ENCODE measurements at places on chromosomes 13 and 19.
A peak's percentile ranks its signal among the peaks of the same experiment; 100 is the strongest.

GRCh38 chr19:30178721-30179402 is 193.3 kb upstream of the ZNF536 start:
- DNase-seq: no peak

GRCh38 chr13:110176431-110176830 is 130.5 kb downstream of the COL4A1 start:
- DNase-seq: no peak

DNA sequence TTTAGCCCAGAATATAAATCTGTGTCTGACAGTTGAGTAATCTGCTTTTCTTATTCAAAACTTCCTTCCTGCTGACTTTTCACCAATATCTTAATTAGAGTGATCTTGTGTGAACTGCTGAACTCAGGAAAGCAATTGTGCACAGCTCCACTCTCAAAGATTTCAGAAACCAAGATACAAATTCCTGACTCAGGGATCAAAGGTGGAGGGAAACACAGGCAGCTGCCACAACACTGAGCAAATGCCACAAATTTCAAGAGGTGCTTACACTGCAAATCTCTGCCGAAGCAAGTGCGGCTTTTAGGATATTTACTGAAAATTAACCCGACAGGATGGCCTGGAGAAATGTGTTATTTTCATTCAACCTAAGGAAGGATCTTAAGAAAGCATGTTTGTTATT is 111.4 kb downstream of the STOML3 start:
- DNase-seq: no peak

DNA sequence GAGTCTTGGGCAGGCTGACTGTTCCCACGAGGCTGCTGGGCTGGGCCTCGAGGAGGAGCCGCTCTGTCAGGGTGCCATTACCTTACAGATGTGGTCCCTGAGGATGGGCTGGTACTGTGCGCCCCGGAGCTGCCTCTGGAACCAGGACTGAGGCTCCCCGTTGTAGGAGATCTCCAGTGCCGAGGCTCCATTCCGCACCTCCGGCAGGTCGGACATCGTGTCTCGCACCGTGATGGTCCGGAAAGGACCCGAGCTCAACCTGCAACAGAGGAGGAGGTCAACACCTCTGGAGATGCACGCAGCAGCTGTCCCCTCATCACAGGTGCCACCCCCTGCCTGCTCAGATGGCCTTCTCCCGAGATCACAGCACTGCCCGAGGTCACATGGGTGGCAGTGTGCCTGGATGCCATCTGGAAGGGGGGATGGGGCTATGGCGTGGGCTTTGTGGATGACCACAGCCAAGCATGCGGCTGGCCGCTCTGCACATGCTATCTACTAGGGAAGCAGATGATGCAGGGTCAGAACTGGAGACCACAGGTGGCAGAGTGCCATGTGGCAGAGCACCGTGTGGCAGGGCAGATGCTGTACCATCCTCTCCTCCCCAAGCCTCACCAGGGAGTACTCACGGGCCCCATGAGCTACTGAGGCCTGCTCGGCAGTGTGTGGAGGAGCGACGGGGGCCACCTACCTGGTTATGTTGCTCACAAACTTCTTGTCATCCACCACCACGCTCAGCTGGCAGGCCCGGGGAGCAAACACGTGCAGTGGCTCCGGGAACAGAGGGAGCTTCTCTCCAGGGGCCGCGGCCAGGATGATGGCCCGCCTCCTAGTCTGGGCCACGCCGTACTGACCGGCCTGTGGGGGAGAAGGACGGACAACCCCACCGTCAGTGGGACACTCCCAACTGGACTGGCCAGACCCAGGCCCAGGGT is 18.3 kb upstream of the EIF3G start:
- DNase-seq: no peak

GRCh38 chr19:17289489-17289888 is 7.8 kb downstream of the ANKLE1 start:
- DNase-seq: peak; percentile 89

DNA sequence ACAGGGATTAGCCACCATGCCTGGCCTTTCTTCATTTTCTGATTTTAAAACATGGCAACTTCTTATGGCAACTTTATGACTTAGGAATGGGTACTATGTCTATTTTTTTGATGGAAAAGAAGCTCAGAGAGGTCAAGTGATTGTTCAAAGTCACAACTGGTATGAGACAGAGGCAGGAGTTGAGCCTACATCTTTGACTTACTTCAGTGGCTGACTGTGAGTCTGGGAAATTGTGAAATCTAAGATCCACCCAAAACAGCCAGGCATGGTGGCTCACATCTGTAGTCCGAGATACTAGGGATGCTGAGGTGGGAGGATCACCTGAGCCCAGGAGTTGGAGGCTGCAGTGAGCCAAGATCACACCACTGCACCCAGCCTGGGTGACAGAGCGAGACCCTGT is 2.4 kb upstream of the ACTL9 start:
- DNase-seq: no peak

DNA sequence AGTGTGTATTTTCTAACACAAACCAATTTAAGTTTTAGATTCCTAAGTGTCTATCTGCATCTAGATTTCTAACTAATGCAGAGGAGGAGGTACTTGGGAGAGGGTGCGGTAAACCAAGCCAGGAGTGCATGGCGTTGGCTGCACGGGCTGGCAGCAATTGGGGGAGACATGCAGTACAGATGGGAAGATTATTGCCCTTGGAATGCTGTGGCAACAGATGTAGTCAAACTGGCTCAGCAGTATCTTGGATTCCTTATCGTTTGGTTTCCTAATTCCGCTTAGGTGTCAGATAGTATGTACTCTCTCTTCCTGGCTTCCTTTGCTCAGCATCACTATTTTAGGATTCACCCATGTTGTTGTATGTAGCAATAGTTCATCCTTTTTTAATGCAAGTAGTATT is 29.4 kb upstream of the STK24 start:
- DNase-seq: no peak

- DNase-seq: no peak
Measured at GRCh38 chr19:14843578-14843977, 5.1 kb downstream of the OR7A10 start.

GRCh38 chr19:6108721-6109633 is 1.3 kb downstream of the RFX2 start:
- DNase-seq: no peak

DNA sequence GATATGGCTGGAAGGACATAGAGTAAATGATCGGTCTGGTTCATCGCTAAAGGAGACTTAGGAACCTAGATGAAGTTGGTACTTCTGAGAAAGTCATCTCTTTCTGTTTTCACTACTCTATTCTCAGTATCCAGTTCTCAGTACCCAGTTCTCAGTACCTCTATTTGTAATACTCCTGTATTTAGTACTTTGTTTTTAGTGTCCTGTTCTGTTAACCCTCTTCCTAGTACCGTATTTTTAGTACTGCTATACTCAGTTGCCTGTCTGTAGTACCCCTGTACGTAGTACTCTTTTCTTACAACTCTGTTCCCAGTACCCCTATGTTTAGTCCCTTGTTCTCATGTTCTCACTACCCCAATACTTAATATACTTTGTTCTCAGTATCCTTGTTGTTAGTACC is 1.2 kb downstream of the RFXAP start:
- DNase-seq: no peak

GRCh38 chr13:36857253-36857652 is 38.2 kb downstream of the RFXAP start:
- DNase-seq: no peak

GRCh38 chr13:114049026-114049425 is 75.2 kb upstream of the C13orf46 start:
- DNase-seq: no peak

- DNase-seq: no peak
Measured at GRCh38 chr19:41588497-41589209, 12.7 kb downstream of the CEACAM21 start.

DNA sequence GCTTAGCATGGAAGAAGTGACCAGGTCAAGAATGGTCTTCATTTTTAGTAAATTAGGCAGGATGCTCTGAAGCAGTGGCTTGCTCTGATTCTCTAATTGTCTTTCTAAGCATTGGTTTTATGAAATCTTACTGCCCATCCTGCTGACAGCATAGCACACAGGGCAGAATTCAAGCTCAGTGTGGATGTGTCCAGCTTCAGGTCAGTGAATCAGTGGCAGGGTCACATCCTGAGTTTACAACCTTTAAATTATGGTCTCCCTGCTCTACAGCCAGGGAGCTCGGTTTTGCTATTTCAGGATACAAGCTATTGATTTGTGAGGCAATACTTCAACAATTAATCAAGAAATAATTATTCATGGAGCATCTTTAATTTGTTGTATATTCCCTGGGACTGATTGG is 202.3 kb upstream of the RXFP2 start:
- no peak for DNase-seq

DNA sequence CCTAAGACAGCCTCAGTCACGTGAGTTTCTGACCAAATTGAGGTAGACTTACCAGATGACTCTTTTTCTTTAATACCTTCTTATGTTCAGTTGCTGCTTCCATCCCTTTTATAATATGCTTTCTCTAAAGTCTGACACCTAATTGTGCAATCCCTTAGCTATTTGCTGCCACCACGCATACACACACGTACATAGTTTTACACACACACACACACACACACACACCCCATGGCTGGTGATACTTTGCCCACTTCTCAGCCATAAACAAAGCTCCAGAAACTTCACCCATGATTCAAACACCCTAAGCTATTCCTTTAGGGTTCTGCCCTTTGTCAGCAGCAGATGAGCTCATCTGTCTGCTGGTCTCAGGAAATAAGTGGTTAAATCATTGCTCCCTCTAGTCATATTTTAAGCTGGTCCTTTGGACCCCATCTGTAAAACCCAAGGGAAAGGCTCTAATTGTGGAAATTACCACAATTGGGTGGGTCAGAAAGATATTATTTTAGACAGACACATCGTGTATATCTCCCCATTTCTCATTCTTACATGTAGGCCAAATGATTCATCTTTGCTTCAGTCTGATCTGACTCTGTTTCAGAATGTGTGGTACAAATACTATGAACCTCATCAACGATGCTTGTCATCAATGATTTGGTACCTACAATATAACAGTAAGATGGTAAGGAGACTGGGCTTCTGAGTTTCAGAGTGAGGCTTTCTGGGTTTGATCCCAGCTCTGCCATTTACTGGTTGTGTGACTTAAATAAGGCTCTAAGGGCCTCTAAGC is 69.2 kb downstream of the NALCN start:
- no peak for DNase-seq

DNA sequence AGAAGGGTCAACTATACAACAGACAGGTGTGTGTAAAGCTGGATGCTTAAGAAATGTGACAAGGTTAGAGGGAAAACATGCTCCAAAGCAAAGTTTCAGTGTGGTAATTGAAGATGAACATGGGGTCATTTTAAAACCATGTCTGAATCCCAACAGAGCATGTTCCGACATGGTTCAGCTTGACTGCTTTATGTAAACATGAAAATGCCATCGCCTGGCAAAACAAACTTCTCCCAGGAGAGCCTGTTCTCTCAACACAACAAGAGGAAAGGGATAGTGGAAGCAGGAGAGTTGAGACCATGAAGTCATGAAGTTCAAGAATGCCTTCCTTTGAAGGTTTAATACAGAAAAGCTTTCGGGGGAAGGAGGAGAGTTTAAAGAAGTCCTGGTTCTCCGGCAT is 85.8 kb downstream of the EPSTI1 start:
- DNase-seq: no peak

- DNase-seq: no peak
Measured at GRCh38 chr13:60922576-60923231, 492.9 kb downstream of the PCDH20 start.

- DNase-seq: no peak
Measured at GRCh38 chr19:7360393-7360984, 11.8 kb downstream of the ARHGEF18 start.

DNA sequence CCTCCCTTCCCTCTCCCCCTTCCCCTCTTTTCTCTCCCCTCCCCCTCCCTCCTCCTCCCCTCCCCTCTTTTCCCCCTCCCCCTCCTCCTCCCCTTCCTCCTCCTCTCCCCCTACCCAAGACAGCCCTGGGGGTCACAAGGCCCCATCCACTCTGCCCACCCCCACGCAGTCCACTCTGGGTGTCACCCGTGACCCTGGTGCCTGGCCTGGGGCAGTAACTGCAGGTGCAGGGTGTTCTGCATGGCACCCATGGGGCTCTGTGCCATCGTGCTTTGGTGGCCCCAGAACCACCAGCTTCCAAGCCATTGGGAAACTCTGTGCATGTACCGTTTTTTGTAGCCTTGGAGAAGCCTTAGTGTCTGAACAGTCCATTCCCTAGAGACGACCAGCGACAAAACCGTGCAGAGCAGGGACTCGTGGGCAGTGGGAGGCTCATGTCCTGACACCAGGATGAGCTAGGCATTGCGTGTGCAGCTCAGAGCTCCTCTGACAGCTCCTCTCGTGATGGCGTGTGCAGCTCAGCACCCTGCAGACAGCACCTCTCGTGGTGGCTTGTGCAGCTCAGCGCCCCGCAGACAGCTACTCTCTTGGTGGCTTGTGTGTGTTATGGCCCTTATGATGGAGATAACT is 43.7 kb upstream of the F7 start:
- DNase-seq: no peak

GRCh38 chr13:98050041-98050466 is 92.8 kb upstream of the FARP1 start:
- no peak for DNase-seq

DNA sequence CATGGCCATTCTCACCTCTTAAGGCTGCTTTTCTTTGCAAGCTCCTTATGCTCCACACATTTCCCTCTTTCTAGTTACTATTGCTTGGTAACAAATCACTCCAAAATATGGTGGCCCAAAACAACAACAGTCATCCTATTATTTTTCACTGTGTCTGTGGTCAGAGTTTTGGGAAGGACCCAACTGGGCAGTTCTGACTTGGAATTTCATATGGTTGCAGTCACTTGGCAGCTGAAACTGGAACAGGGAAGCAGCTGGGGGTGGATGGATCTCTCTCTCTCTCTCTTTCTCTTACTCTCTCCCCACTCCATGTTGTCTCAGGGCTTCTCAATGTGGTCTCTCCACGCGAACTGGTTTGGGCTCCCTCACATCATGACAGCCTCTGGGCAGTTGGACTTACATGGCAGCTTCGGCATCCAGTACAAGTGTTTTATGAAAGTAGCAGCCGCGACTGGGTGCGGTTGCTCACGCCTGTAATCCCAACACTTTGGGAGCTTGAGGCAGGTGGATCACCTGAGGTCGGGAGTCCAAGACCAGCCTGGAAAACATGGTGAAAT is 39.6 kb downstream of the NUMBL start:
- DNase-seq: no peak

- no peak for DNase-seq
Measured at GRCh38 chr13:24630121-24630520, 50.1 kb upstream of the ATP12A start.

GRCh38 chr13:111789420-111789819 is 277.5 kb upstream of the SOX1 start:
- DNase-seq: no peak

Data from HCT116 (cell line).